ENCODE measurements at places on chromosomes 2 and 18. TPM values are rescaled to one million over a fixed set of nuclear protein-coding genes. Genes with fewer than 3 reads are reported as not detected.
A peak's percentile ranks its signal among the peaks of the same experiment; 100 is the strongest.

- no peaks in the 10 kb centered on the region for H3K36me3 ChIP-seq
- H3K27ac ChIP-seq, result no peak overlapping the region
- DNase-seq, result no peak
Measured at GRCh38 chr2:220994846-220995245, 577.3 kb downstream of the EPHA4 start.

GRCh38 chr18:75070625-75071483 is 138.1 kb downstream of the PTGR3 start:
- no peak overlapping the region for H3K4me3 ChIP-seq
- H3K27ac ChIP-seq, result no peak overlapping the region
- H3K4me1 ChIP-seq, result peaks cover 19% of the 10 kb centered on the region
- H3K36me3 ChIP-seq, result no peaks in the 10 kb centered on the region
- DNase-seq, result no peak

CCBE1 gene
- 71.1 TPM for total RNA-seq

AQP12B gene
- not detected for total RNA-seq

DNA sequence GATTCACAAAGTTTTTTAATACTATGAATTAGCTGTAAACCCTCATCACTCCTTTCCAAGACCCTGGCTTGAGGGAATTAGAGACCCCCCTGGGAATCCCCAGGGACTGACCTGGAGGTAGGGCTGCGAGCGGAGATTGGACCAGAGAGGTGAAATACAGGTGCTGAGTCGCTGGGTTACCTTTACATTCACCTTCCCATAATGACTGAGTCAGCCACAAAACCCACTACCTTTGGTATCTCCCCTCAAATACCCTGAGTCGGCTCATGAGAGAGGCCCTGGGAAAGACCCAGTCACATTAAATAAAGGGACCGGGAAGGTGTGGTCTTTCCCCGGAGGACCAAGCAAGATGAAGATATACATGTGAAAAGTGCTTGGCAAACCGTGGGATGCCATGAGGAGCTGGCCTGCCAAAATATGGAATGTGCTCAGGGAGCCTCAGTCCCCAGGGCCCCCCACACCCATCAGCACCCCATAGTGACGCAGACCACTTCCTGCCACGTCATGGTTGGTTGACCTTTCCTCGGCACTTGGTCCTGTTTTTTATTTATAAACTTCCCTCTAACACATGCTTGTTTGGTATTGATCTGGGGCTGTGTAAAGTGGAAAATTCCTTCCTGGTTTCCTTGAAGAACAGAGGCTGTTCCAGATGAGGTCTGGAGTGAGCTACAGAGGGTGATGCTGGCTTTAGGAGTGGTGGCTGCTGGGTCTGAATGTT is 51.4 kb downstream of the IL1RL2 start:
- no peak overlapping the region for H3K27ac ChIP-seq
- no peak for DNase-seq
- peaks cover 5% of the 10 kb centered on the region for H3K4me1 ChIP-seq
- no peak overlapping the region for H3K4me3 ChIP-seq
- H3K36me3 ChIP-seq, result no peaks in the 10 kb centered on the region

GRCh38 chr2:29582062-29582461 is 339.3 kb downstream of the ALK start:
- no peak for DNase-seq
- peaks cover 5% of the 10 kb centered on the region for H3K4me1 ChIP-seq
- no peak overlapping the region for H3K4me3 ChIP-seq
- H3K27ac ChIP-seq, result no peak overlapping the region
- peaks cover 33% of the 10 kb centered on the region for H3K27me3 ChIP-seq
- no peaks in the 10 kb centered on the region for H3K36me3 ChIP-seq

DNA sequence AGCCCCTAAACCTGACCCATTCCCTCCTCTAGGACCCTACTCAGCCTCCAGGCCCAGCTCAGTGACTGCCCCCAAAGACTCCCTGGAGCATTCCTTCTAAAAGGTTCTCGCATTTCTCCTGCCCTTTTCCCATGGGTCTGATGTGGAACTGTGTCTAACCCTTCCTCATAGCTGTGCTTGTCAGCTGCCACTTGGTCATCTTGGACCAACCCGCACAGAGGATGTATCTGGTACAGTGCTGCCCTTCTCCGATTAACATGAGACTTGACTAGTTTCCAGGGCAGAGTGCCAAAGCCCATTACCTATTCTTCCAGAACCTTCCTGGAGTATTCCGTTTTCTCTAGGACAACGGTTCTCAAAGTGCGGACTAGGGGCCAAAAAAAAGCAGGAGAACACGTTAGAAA is 518 bp upstream of the NFU1 start:
- H3K27ac ChIP-seq, result peak overlapping the region; percentile 97
- no peak for DNase-seq
- no peaks in the 10 kb centered on the region for H3K36me3 ChIP-seq
- peaks cover 26% of the 10 kb centered on the region for H3K4me1 ChIP-seq
- peak overlapping the region; percentile 94 for H3K4me3 ChIP-seq

CSRNP3 gene
- total RNA-seq, result 29.6 TPM

EVX2 gene
- 0.09 TPM for total RNA-seq

DNA sequence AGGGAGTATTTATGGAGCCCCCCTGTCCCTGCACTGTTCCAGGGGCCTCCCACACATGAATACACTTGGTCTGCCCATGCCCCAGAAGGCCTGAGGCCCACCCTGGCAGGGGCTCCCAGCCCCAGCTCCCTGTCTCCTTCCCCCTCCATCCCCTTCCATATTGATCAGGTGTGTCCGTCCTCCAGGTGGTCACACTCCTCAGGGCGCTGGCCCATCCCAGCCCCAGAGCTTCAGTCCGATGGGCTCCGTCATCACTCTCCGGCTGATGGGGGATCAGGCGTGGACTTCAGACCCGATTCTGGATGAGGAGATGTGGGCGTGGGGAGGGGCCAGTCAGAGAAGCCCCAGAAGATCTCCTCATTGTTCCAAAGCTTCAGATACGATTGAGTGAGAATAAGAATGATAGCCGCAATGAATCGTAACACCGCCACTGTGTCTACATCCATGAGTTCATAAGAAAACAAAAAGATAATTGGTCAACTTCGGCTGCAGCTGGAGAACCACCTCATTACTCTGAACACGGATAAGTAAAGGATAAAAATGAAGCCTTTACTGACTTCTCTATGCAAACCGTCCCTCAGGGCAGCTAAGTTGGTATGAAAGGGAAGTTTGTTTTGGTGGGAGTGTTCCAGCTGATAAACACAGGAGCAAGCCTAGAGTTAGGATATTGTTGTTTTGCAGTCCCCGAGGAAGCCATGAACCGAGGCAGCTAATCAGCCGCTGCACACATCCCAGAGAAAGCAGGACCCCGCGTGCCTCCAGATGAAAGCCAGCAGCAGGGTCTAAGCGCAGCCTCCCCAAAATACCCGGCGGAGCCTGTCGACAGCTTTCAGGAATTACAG is 279.5 kb downstream of the NDUFA10 start:
- H3K4me3 ChIP-seq, result no peak overlapping the region
- peaks cover 18% of the 10 kb centered on the region for H3K27me3 ChIP-seq
- no peak for DNase-seq
- no peak overlapping the region for H3K27ac ChIP-seq
- H3K4me1 ChIP-seq, result no peaks in the 10 kb centered on the region

DNA sequence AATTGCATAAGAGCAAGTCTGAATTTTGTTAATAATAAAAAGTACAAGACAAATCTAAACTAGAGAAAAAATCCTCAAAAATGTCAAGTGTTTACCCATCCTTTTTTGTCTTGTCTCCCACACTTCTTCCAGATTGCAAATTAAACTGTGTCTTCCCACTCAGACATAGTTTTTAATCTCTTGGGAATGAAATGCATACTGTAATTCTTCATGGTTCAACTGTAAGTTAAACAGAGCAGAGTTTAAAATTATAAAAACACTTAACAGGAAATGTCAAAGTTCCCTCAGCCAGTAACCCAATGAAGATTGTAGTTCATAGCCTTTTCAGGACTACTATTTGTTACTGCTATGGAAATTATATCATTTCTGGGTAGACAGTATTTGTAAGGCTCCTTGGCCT is 171.8 kb downstream of the UBE2E3 start:
- H3K4me1 ChIP-seq, result peaks cover 2% of the 10 kb centered on the region
- no peak for DNase-seq
- H3K36me3 ChIP-seq, result no peaks in the 10 kb centered on the region
- H3K4me3 ChIP-seq, result no peak overlapping the region
- H3K27ac ChIP-seq, result no peak overlapping the region

DNA sequence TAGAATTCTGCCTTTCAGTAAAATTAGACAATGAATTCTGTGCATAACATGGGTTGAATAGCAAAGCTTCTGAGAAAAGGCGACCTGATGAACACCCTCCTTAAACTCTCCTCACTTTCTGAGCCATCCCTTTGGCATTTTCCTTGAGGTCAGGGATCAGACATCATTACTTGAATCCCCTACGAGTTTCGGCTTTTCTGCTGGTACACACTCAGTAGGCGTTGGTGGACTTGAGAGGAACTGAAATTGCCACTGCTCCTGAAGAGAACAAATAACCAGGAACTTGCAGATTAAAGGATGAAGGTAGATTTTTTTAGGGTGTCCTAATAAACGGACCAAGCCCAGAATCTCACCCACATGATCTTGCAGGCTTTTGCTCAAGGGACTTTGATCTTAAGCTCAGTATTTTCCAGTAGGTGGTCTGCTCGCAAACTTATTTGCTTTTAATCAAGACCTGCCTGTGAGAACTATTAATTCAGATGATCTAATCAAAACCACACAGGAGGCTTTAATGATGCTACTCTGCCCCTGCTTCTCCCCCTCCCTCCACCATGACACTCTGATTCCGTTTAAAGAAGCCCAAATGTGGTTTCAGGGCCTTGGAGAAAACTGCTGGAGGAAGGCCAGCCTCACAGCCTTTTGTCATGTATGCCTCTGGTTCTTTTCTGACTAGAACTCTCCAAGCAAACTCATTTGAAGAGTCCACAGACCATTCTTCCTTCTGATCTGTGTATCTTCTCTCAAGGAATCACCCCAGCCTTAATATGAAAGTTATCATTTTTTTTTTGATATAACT is 124.9 kb downstream of the PRKCE start:
- H3K27me3 ChIP-seq, result no peaks in the 10 kb centered on the region
- H3K4me1 ChIP-seq, result peaks cover 4% of the 10 kb centered on the region
- DNase-seq, result no peak
- peaks cover 1% of the 10 kb centered on the region for H3K36me3 ChIP-seq
- no peak overlapping the region for H3K4me3 ChIP-seq

GRCh38 chr2:142767847-142768246 is 109.6 kb upstream of the KYNU start:
- H3K4me1 ChIP-seq, result no peaks in the 10 kb centered on the region
- no peak for DNase-seq
- H3K36me3 ChIP-seq, result peaks cover 3% of the 10 kb centered on the region
- H3K4me3 ChIP-seq, result no peak overlapping the region
- H3K27ac ChIP-seq, result no peak overlapping the region

DNA sequence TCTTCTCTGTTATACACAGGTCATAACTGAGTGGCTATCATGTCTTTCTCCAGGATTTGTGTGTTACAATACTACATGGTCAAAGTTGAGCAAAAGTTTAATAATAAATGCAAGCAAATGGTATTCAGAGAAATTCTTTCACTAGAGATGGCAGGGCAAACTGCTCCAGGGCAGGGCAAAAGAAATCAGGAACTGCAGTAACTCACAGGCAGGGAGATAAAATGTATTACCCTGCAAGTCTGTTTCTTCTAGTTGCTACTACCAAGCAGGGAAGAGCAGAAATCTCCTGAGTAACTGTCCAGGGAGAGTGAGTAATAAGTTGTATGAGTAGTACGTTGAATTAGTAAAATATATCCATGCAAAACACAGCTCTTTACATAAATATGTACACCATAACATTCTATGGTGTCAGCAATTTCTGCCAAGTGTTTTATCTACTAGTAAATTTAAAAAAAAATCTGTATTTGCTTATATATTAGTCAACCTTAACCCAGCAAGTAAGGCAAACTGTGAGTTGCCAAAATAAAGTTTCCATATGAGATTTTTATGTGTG is 404.1 kb downstream of the ZEB2 start:
- H3K27me3 ChIP-seq, result no peaks in the 10 kb centered on the region
- peak overlapping the region; percentile 45 for H3K27ac ChIP-seq
- peaks cover 15% of the 10 kb centered on the region for H3K36me3 ChIP-seq
- DNase-seq, result no peak
- H3K4me1 ChIP-seq, result peaks cover 37% of the 10 kb centered on the region
- H3K4me3 ChIP-seq, result no peak overlapping the region

DNA sequence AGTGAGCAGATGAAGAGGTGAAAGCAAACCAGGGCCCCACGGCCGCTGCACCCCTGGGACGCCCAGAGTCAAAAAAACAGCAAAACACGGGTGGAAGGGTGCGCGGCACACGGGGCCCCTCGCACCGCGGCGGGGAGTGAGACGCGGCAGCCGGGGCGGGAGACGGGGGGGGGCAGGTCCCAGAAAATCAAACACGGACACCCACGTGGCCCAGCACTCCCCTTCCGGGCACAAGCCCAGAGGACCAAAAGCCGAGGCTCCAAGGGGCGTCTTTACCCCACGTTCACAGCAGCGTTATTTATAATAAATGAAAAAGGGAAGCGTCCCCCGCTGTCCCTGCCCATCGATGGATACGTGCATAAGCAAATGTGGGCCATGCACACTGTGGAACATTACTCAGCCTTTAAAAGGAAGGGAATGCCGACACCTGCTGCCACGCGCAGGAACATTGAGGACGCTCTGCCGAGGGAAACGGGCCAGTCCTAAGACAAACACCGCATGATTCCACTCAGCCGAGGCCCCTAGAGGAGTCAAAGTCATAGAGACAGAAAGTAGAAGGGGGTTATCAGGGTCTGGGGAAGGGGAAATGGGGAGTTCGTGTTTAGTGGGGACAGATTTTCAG is 677 bp upstream of the COPS9 start:
- H3K27ac ChIP-seq, result peak overlapping the region; percentile 34
- H3K27me3 ChIP-seq, result peaks cover 34% of the 10 kb centered on the region
- peaks cover 9% of the 10 kb centered on the region for H3K36me3 ChIP-seq
- peak overlapping the region; percentile 96 for H3K4me3 ChIP-seq

GRCh38 chr2:239532859-239533258 is 132.0 kb upstream of the HDAC4 start:
- no peak for DNase-seq
- no peak overlapping the region for H3K27ac ChIP-seq
- no peak overlapping the region for H3K4me3 ChIP-seq
- H3K27me3 ChIP-seq, result peaks cover 11% of the 10 kb centered on the region
- H3K4me1 ChIP-seq, result peaks cover 17% of the 10 kb centered on the region
- no peaks in the 10 kb centered on the region for H3K36me3 ChIP-seq

- DNase-seq, result no peak
- H3K27me3 ChIP-seq, result no peaks in the 10 kb centered on the region
- peak overlapping the region; percentile 35 for H3K27ac ChIP-seq
Measured at GRCh38 chr2:231161252-231161839, 36.5 kb upstream of the HTR2B start.

- H3K27me3 ChIP-seq, result no peaks in the 10 kb centered on the region
- H3K27ac ChIP-seq, result no peak overlapping the region
- no peaks in the 10 kb centered on the region for H3K36me3 ChIP-seq
Measured at GRCh38 chr18:34631093-34631966, 78.8 kb upstream of the DTNA start.

- H3K36me3 ChIP-seq, result no peaks in the 10 kb centered on the region
- no peak overlapping the region for H3K27ac ChIP-seq
- no peaks in the 10 kb centered on the region for H3K27me3 ChIP-seq
- no peaks in the 10 kb centered on the region for H3K4me1 ChIP-seq
- DNase-seq, result no peak
Measured at GRCh38 chr2:151191001-151191400, 70.7 kb downstream of the RBM43 start.

MBP gene
- total RNA-seq, result 19.1 TPM

- no peaks in the 10 kb centered on the region for H3K27me3 ChIP-seq
- H3K36me3 ChIP-seq, result no peaks in the 10 kb centered on the region
- no peaks in the 10 kb centered on the region for H3K4me1 ChIP-seq
Measured at GRCh38 chr2:136534811-136535210, 230.5 kb upstream of the THSD7B start.
